ENCODE measurements at places on chromosomes 7 and 10.
A peak's percentile ranks its signal among the peaks of the same experiment; 100 is the strongest.

- no peak for DNase-seq
Observed at GRCh38 chr10:108775911-108776475, 1147.3 kb downstream of the XPNPEP1 start.

DNA sequence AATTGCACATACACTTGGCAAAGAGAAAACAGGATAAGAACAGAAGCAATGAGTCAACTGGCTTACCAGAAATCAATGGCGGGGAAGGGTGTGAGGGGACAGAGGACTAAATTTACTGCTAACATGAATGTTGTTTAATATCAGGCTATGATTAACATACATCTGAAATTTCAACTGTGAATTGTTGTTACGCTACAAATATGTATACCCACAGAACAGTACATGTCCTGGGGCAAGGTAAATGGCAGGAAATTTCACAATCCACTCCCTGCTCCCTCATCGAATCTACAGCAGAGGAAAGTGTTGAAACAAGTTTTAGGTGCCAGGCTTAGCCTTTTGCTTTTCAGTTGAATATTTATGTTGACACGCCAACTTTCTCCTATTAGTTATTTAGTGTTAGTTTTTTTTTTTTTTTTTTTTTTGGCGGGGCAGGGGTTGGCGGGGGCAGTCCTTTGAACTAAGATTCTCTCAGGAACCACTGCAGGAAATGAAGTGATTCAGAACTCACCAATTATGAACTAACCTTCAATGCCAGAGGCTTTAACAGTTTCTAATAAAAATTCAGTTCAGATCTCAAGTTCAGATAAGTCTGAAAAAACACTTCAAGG is 99.0 kb downstream of the UBE2H start:
- DNase-seq, result no peak

DNA sequence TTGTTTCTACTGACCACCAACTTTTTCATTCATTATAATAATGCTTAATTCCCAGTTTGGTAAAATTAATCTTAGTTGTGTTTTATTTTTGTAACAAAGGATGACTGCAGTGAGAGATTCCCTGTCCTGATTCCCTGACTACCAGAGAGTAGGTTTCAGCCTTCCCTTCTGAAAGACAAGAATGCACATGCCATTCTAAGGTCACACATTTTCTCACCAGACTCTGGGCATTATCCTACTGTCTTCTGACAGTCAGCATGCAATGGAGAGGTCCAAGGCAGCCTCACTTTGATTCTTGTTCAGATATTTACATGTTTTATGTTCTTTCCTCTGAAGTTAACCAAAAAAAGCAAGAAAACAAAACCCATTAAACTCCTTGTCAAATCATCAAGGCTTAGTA is 372.7 kb upstream of the CDC14C start:
- DNase-seq, result no peak

GRCh38 chr7:34497153-34497777 is 160.8 kb upstream of the NPSR1 start:
- no peak for DNase-seq

- peak; percentile 33 for DNase-seq
Observed at GRCh38 chr7:100799037-100799896, 28.1 kb downstream of the EPHB4 start.

DNA sequence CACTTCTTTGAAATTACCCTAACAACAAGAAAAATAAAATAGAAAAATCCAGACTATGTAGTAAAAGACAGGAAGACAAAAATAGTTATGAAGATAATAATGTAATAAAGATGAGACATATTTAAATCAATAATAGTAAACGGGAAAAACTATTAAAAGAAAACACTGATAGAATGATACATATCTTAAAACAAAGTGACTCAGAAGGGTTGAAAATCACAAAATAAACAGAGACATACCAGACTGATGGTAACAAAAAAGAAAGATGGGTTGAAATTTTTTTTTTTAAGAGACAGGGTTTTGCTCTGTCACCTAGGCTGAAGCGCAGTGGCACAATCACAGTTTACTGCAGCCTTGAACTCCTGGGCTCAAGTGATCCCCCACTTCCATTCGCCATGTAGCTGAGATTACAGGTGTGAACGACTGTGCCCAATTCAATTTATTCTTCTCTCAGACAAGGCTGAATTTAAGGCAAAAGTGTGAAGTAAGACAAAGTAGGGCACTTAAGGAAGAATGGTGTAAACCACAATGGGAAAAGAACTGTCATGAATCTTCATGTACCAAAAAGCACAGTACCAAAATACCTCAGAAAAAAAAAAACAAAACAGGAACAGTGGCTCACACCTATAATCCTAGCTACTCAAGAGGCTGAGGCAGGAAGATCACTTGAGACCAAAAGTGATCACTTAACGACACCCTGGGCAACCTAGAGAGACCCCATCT is 47.4 kb downstream of the LMBR1 start:
- DNase-seq, result no peak

DNA sequence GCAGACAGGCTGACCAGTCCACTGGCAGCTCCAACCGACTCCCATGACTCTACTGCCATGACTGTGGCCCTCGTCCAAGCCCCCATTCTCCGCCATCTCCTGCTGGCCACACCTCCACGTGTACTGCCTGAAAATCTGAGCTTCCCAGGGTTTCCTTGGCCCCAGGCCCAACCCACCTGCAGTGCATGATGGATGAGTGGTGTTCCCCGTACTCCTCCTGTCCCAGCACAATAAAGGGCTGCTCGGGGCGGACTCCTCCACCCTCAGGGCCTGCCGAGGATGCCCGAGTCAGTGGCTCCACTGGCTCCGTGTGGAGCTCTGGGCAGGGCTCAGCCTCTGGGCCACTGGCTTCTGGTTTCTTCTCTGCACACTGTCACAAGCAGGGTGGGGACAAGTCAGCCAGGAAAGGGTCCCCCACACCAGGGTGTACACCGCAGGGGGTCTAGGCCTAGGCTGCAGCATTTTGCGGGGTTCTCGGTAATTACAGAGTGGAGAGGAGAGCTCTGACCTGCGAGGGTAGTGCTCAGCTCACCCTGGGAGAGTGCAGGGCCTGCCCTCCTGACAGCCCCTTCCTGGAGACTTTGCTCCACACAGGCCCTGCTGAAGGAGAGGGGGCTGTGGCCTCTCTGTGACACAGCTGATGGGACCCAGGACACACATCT is 15.2 kb downstream of the WDR91 start:
- DNase-seq, result no peak

- no peak for DNase-seq
Observed at GRCh38 chr7:155375337-155376277, 77.9 kb downstream of the INSIG1 start.

DNA sequence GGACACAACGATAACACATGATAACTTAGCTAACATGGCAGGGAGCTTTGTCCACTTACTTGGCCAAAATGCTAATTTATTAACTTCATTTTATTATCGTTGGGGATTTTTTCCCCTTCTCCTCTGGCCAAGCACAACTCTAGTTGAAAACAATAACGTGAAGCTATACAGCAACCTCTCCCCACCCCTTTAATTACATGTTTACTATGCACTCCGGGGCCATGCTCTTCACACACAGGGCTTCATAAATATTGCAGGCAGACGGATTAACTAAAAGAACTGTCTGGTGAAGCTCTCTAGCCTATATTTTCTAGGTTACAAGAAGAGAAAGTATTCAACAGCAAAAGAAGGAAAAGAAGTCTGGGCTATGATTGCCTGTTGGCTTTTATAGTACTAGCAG is 51.7 kb downstream of the XRCC2 start:
- no peak for DNase-seq

- no peak for DNase-seq
Observed at GRCh38 chr10:106919871-106920282, 244.6 kb downstream of the SORCS1 start.

- DNase-seq, result no peak
Observed at GRCh38 chr10:46301056-46301645, 14.4 kb downstream of the ANTXRL start.

- DNase-seq, result no peak
Observed at GRCh38 chr10:18043148-18044006, 91.7 kb downstream of the SLC39A12 start.

GRCh38 chr10:74282848-74283210 is 131.8 kb downstream of the ADK start:
- no peak for DNase-seq

GRCh38 chr7:127844707-127845331 is 186.4 kb downstream of the LRRC4 start:
- DNase-seq, result no peak

DNA sequence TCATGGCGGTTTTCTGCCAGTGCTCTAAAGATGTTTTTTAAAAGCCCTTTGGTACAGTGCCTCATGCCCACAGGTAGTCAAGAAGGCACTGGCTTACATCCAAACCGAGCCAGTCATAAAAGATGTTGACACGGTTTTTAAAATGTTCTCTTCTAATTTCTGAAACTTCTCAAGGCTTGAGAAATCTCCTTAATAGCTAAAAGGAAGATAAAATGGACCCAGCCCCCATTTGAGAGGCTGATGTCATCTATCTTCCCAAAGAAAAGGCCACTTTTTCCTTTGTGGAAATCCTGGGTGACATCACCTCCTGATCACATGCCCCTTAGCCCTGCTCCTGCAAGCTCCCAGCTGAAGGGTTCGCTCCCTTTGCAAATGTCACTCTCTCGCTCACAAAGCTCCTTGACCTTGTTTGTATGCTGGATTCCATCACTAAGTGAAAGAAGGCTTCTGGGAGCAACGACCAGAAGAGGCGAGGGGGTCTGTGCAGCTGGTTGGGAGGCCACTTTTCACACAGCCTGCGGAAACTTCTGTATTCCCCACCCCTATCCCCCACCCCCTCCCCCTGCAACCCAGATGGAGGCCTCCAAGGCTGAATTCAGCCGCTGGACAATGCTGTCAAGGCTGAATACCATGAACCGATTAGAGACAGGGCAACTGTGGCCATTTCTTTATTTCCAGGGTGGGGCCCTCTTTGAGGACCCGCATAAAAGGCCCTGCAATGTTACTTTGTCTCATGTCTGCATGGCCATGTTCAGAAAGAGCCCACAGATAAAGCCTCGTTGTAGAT is 122.8 kb downstream of the CUBN start:
- DNase-seq, result no peak

GRCh38 chr7:128271942-128272481 is 30.9 kb downstream of the LEP start:
- DNase-seq, result no peak

- peak; percentile 69 for DNase-seq
Observed at GRCh38 chr10:100267239-100268104, at the start of gene CWF19L1. CWF19L1 (minus strand) TSS chr10:100267638; CDS start chr10:100267593, 45 bp downstream.

DNA sequence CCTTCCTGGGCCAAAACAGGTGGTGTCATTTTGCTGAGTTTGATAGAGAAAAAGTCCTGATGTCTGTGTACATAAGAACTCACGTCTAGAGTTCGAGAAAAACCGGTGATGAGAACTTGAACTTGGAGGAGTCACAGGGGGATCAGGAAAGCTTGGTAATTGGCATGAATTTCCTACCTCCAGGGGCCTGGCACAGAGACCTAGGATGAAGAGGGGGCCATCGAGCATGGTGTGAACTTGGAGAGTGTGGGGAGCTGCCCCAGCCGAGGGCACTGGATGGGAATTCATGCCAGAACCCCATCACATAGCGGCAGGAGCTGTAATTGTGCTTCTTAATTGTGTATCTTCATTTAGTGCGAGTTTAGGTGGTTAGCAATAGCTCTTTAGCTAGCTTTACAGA is 82.2 kb downstream of the CUX1 start:
- DNase-seq, result no peak

DNA sequence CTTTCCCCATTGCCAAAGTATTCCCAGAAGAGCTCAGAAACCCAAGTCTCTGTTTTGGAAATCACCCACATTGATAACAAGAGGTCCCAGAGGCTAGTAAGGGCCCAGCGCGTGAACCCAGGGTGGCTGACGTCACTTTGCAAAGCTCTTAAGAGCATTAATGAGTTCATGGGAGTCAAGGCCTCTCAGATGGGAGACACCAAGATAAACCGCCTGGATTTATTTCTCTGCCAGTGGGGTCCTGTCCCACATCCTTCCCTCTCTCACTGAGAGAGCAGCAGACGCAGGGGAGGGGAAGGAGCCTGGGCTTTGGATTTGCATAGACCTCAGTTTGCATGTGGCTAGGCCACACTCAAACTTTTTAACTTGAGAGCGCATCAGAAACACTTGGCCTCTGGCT is 184.8 kb upstream of the PDE1C start:
- no peak for DNase-seq

All from smooth muscle cell of the brain vasculature (primary cell).